ENCODE measurements at places on chromosomes 11 and 22. TPM values are rescaled to one million over a fixed set of nuclear protein-coding genes. Genes with fewer than 3 reads are reported as not detected.

DNA sequence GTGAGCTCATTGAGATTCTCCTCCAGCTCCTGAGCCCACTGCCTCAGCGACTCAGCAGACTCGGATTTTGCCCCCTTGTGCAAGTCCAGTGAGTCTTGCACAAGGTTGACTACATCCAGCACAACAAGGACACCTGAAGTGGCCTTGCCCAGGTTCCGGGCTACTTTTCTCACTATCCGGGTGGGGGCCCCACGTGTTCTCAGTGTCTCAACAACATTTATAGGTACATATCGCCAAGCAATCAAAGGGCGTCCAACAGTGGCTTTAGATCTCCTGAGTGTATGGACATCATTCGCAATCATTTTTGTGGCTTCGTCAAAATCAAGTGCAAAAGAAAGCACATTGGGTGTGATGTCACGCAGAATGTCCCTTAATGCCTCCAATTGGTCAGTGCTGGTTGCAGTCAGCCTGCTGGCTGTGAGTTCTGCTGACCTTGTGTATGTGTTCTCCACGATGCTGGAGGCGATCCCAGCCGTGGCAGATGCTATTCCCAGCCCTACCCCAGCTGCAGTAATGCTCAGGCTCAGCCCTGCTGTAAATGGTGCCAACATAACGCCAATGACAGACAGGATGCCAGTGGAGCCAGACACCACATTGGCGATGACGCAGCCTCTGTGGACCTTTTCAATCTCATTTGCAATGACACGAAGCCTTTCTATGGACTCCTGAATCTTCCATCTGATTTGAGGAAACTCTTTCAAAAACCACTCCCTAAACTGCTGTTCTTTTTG lies 10.3 kb downstream of the APOL4 start:
- H3K27ac ChIP-seq = no peak overlapping the region
- H3K27me3 ChIP-seq = no peaks in the 10 kb centered on the region
- DNase-seq = peak; percentile 85
- no peaks in the 10 kb centered on the region for H3K36me3 ChIP-seq
- no peak overlapping the region for H3K4me3 ChIP-seq

GRCh38 chr22:17562906-17563870 lies at the start of gene SLC25A18:
TSS of gene SLC25A18 (plus strand) at chr22:17563498. CDS start at chr22:17579945, 16,447 bp downstream.
- peak; percentile 44 for DNase-seq
- H3K27me3 ChIP-seq = no peaks in the 10 kb centered on the region
- no peaks in the 10 kb centered on the region for H3K4me1 ChIP-seq
- H3K4me3 ChIP-seq = no peak within 1 kb of the TSS
- H3K36me3 ChIP-seq = no peaks in the 10 kb centered on the region
- peak within 1 kb of the TSS; percentile 72 for H3K27ac ChIP-seq

Gene NLRP10
- total RNA-seq = not detected

Gene SCN4B
- total RNA-seq = 8.4 TPM

Gene RAG1
- total RNA-seq = 1.5 TPM

DNA sequence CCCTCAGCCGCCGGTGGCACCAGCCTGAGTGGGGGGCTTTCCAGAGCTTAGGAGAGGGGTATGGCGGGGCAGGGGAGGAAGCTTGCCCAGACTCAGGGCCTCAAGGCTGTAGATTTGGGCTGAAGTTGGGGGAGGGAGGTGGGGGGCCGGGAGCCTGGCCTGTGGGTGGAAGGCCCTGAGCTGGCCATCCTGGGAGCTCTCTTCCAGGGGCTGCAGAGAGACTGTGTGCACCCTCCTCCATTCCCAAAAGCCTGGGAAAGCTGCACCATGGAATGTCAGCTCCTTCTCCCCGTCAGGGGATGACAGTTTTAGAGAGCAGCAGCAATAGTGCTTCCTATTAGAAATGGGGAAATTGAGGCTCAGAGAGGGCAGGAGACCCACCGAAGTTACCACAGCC lies 1.0 kb downstream of the SYT12 start:
- H3K27me3 ChIP-seq = no peaks in the 10 kb centered on the region
- no peaks in the 10 kb centered on the region for H3K36me3 ChIP-seq
- no peaks in the 10 kb centered on the region for H3K4me1 ChIP-seq
- H3K27ac ChIP-seq = no peak overlapping the region

- no peaks in the 10 kb centered on the region for H3K4me1 ChIP-seq
- no peak for DNase-seq
- H3K27me3 ChIP-seq = no peaks in the 10 kb centered on the region
- no peak overlapping the region for H3K27ac ChIP-seq
These were observed 1460.5 kb downstream of the TBC1D22A start for GRCh38 chr22:48222742-48223487.

Gene ZNF280B
- total RNA-seq = 3.4 TPM

GRCh38 chr11:122207921-122208764 lies 92.1 kb upstream of the BLID start:
- H3K4me1 ChIP-seq = peaks cover 10% of the 10 kb centered on the region
- H3K4me3 ChIP-seq = no peak overlapping the region
- peak overlapping the region; percentile 39 for H3K27ac ChIP-seq
- no peak for DNase-seq
- H3K36me3 ChIP-seq = no peaks in the 10 kb centered on the region

Gene SLC22A6
- not detected for total RNA-seq

- no peak for DNase-seq
- H3K27me3 ChIP-seq = peaks cover 21% of the 10 kb centered on the region
- no peak overlapping the region for H3K4me3 ChIP-seq
- H3K27ac ChIP-seq = no peak overlapping the region
- no peaks in the 10 kb centered on the region for H3K36me3 ChIP-seq
These were observed 22.4 kb downstream of the DUSP8 start for GRCh38 chr11:1549338-1550330.

Gene OR4D5
- total RNA-seq = 0.22 TPM

Gene SLC22A9
- total RNA-seq = not detected

GRCh38 chr11:60775420-60775961 lies 9.6 kb upstream of the MS4A10 start:
- no peak overlapping the region for H3K4me3 ChIP-seq
- no peaks in the 10 kb centered on the region for H3K4me1 ChIP-seq
- H3K36me3 ChIP-seq = no peaks in the 10 kb centered on the region
- H3K27ac ChIP-seq = no peak overlapping the region
- peak; percentile 91 for DNase-seq

GRCh38 chr11:18132341-18132740 lies at the start of gene MRGPRX3:
TSS of gene MRGPRX3 (plus strand) at chr11:18132571. CDS start at chr11:18137203, 4,632 bp downstream.
- H3K4me1 ChIP-seq = no peaks in the 10 kb centered on the region
- no peak within 1 kb of the TSS for H3K4me3 ChIP-seq
- DNase-seq = no peak

Gene PANX3
- not detected for total RNA-seq

GRCh38 chr11:81596704-81597103 lies 1137.0 kb downstream of the FAM181B start:
- no peak for DNase-seq
- no peak overlapping the region for H3K27ac ChIP-seq
- H3K36me3 ChIP-seq = no peaks in the 10 kb centered on the region
- no peaks in the 10 kb centered on the region for H3K27me3 ChIP-seq

Gene LDLRAD3
- total RNA-seq = 10.4 TPM

Gene RBM4B
- total RNA-seq = 30.7 TPM

Gene SMIM35
- 0.07 TPM for total RNA-seq

Gene UBQLN3
- total RNA-seq = 0.28 TPM

Gene TSGA10IP
- total RNA-seq = not detected
